ENCODE measurements at places on chromosomes 6 and 20. TPM values are rescaled to one million over a fixed set of nuclear protein-coding genes. Genes with fewer than 3 reads are reported as not detected.

- DNase-seq, result no peak
- peak overlapping the region; percentile 47 for H3K4me3 ChIP-seq
- peak overlapping the region; percentile 46 for H3K27ac ChIP-seq
- peaks cover 56% of the 10 kb centered on the region for H3K4me1 ChIP-seq
- no peaks in the 10 kb centered on the region for H3K36me3 ChIP-seq
These were observed 86.9 kb downstream of the LYRM4 start for GRCh38 chr6:5173810-5174209.

DNA sequence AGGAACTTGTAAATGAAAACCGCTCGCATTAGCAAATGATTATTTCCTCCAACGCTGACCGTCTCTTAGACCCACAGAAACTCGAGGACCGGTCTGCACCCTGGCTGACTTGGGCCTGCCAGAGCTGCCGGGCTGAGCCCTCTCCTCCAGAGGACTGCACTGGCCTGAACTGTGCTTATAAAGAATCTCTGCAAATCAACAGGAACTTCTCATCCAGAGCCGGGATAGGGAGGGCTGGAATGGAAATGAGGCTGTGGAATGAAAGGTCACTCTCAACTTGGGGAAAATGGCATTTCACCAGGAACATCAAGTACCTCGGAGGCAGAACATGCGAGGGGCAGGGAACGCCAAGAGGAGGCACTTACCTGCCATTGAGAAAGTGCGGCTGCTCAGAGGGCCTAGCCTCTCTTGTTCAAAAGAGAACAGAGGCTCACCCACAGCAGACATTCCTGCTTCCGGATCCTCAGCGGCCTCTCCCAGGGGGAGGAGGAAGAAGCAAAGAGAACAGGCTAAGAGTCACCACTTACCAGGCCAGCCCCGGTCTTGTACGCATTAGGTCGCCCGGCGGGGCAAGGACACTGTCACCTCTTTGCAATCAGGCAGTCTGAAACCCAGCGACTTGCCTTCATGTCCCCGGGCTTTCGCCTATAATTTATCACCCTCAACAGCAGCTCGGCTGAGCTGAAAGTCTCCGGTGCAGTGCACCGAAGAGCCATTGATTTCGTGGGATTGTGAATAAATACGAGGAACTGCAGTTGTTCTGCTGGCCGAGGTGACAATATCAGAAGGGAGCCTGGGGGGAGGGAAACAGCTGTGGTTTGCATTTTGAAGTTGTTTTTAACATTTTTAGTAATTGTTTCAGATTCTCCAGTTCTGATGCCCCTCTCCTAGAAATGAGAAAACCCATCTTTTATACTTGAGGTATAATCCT is 37.6 kb downstream of the ZMYND8 start:
- H3K4me1 ChIP-seq, result peaks cover 77% of the 10 kb centered on the region
- H3K27ac ChIP-seq, result peak overlapping the region; percentile 97
- DNase-seq, result peak; percentile 43
- H3K4me3 ChIP-seq, result peak overlapping the region; percentile 62
- no peaks in the 10 kb centered on the region for H3K36me3 ChIP-seq

DNA sequence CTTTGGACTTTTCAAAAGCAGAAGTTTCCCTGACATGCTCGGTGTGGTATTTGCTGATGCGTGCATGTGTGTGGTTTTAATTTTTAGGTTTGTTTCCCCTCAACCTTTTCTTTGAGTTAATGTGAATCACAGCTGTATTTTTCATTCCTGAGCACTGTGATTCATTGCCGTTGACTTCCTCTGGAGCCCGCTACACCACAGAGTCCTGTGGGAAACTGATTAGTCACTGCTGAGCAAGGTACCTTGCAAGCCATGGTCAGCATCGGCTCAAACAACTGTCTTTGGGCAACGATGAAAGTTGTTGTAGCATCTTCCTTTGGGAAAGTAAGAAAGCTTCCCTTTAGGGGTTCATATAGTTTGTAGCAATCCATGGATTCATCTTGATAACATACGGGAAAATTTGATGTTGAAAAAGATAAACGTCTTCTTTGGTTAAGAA is 57.5 kb downstream of the RIN2 start:
- no peaks in the 10 kb centered on the region for H3K27me3 ChIP-seq
- peaks cover 17% of the 10 kb centered on the region for H3K36me3 ChIP-seq
- no peak overlapping the region for H3K4me3 ChIP-seq
- H3K4me1 ChIP-seq, result peaks cover 14% of the 10 kb centered on the region
- DNase-seq, result no peak
- no peak overlapping the region for H3K27ac ChIP-seq

GRCh38 chr6:90100059-90100665 is 196.5 kb downstream of the BACH2 start:
- no peak overlapping the region for H3K4me3 ChIP-seq
- no peaks in the 10 kb centered on the region for H3K27me3 ChIP-seq
- DNase-seq, result no peak
- peaks cover 17% of the 10 kb centered on the region for H3K4me1 ChIP-seq

ZNF391 gene
- 10.2 TPM for total RNA-seq

DNA sequence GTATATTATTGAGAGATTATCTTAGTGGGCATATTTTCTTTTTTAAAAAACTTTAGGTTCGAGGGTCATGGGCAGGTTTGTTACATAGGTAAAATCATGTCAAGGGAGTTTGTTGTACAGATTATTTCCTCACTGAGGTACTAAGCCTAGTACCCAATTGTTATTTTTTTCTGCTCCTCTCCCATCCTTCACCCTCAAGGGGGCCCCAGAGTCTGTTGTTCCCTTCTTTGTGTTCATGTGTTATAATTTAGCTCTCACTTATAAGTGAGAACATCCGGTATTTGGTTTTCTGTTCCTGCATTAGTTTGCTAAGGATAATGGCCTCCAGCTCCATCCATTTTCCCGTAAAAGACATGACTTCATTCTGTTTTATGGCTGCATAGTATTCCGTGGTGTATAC is 247.9 kb upstream of the RAB32 start:
- no peaks in the 10 kb centered on the region for H3K27me3 ChIP-seq
- no peaks in the 10 kb centered on the region for H3K36me3 ChIP-seq
- H3K27ac ChIP-seq, result no peak overlapping the region
- DNase-seq, result no peak

DNA sequence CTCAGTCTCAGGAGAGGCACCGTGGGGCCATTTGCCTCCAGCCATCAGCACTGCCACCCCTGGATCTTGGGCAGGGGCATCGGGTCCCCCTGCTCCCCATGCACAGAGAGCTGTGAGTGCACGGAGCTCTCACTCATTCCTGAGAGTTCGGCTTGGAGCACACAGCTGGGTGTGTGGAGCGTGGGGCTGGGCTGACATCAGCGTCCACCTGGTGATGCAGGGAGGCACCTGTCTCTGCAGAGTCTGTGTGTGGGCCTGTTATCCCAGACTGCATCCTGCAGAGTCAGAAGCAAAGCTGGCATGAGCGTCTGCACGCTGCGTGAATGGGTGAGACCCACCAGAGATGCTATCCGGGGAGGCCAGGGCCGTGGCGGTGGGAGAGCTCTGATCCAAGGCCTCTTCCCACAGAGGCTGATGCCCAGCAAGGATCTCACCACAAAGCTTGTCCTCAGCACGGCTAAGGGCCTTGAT is 248.8 kb upstream of the AFDN start:
- H3K27ac ChIP-seq, result no peak overlapping the region
- H3K36me3 ChIP-seq, result peaks cover under 1% of the 10 kb centered on the region
- no peak overlapping the region for H3K4me3 ChIP-seq
- H3K27me3 ChIP-seq, result peaks cover 3% of the 10 kb centered on the region
- H3K4me1 ChIP-seq, result peaks cover 55% of the 10 kb centered on the region
- no peak for DNase-seq

RAMACL gene
- total RNA-seq, result 0.98 TPM

MLN gene
- not detected for total RNA-seq

Measured in neural crest cell (in vitro differentiated cells).